NCI-H748 treated with DMSO at 0.1 percent for 48 hours (cell line): ENCODE measurements at places on chromosomes 13 and 19.

DNA sequence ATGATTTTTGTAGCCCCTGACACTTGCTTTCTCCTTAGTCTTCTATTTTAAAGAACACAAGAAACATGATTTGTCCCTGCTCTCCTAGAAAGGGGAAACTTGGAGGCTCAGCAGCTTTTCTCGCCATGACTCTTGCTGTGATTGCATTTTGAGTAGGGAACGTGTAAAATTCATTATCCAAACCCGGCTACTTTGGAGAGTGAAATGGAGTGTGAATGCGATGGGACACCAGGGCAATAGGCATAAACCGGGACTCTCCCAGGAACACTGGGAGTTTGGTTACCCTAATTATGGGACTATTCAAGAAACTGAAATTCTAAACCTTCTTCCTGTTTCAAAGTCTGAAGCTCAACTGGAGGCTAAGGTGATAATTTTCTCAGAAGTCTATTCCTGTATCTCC, 181.7 kb upstream of the RFC3 start:
- DNase-seq: no peak

- no peak for DNase-seq
Measured at GRCh38 chr13:113190181-113190580, 18.3 kb downstream of the PCID2 start.

DNA sequence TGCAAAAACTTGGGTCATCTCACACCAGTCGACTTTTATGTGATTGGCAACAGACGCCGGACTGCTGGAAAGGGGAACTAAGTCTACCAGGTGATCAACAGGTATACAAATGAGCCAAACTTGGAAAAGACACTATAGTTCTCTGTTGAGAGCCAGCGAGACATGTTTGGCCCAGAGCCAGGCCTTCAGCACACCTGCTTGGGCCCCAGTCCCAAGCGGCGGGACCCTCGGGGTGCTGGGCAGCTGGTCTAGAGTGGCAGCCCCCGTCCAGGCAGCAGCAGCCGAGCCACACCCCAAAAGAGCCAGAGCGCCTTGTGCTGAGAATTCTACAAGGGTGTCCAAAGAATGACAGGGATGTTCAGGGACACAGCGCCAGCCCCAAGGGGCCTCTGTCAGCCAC, 28.0 kb downstream of the NAXD start:
- DNase-seq: no peak

DNA sequence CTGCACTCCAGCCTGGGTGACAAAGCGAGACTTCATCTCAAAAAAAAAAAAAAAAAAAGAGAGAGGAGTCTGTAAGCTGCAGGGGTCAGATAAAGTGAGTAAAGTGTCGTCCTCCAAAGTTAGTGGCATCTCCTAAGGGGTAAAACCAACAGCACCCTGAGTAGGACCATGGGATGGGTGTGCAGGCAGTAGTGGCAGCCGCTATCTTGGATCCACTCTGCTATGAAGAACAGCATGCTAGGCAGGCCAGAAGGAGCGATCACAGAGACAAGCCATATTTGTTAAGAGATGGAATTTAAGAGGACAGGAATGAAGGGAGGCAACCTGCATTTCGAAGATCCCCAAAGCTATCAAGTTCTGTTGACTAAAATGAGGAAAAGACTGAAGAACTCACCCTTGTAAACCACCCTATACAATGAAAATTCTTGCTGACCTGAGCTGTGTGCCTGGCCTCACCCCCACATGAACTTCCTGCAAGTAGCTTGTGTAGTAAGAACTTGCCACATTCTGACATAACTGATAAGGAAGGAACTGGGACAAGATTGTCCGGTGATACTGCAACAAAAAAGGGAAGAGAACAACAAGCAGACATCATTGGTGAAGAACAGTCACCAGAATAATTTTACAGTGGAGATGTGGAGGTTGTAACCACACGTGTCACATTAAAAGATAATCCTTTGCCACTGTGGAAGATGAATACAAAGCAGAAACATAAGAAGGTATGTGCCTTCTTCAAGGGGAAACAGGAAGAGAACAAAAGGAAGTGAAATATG, 16.2 kb downstream of the DPY19L3 start:
- no peak for DNase-seq

GRCh38 chr19:40555978-40556689, 20.5 kb upstream of the SHKBP1 start:
- DNase-seq: no peak

DNA sequence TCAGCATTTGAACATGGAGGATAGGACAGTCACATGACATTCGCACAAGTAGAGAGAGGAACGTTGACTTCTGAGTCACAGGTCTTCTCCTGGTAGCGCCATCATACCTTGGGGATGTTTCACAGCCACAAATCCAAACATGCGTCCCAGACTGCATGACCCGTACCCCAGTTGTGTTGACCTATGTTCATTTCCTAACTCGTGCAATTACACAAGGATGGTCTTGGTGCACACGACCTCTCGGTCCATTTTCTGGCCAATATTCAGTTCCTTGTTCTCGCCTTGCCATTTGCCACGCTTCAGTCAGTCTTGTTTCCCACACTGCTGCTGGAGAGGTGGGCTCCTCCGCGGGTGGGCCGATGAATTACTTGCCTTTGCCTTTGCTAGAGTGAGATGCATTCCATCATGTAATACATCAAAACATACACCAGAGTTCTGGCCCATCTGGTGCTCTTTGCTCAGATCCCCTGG, 87.3 kb downstream of the COL4A2 start:
- no peak for DNase-seq
